ENCODE measurements at places on chromosomes 4 and X.

- DNase-seq = no peak
These were observed 12.7 kb downstream of the ADGRL3 start for GRCh38 chr4:61212788-61213187.

- no peak for DNase-seq
These were observed 57.2 kb downstream of the EGF start for GRCh38 chr4:109969919-109970318.

- peak; percentile 89 for DNase-seq
These were observed at the start of gene MCUB for GRCh38 chr4:109559983-109560686. TSS of gene MCUB (plus strand) at chr4:109560246. CDS start at chr4:109560338, 92 bp downstream.

GRCh38 chr4:138021139-138021830 lies 220.9 kb downstream of the SLC7A11 start:
- no peak for DNase-seq

GRCh38 chr4:59759082-59759825 lies 1440.9 kb upstream of the ADGRL3 start:
- no peak for DNase-seq

DNA sequence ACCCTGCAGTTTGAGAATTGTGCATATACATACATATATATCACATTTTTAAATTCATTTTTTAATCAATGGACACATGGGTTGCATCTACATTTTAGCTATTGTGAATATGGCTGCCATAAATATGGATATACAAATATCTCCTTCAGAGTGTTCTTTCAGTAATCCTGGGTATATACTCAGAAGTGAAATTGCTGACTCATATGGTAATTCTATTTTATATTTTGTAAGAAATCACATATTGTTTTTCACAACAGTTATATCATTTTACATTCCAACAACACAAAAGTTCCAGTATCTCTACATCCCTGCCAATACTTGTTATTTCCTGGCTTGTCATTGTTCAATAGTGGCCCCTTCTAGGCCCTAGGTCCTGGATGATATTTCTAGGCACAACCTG lies 20.6 kb upstream of the HSFX4 start:
- DNase-seq = no peak

GRCh38 chr4:113979148-113979904 lies at the start of gene ARSJ:
TSS of gene ARSJ (minus strand) at chr4:113979647. CDS start at chr4:113978834, 813 bp downstream.
- DNase-seq = peak; percentile 81

GRCh38 chr4:41957634-41958033 lies 22.4 kb downstream of the TMEM33 start:
- DNase-seq = no peak

DNA sequence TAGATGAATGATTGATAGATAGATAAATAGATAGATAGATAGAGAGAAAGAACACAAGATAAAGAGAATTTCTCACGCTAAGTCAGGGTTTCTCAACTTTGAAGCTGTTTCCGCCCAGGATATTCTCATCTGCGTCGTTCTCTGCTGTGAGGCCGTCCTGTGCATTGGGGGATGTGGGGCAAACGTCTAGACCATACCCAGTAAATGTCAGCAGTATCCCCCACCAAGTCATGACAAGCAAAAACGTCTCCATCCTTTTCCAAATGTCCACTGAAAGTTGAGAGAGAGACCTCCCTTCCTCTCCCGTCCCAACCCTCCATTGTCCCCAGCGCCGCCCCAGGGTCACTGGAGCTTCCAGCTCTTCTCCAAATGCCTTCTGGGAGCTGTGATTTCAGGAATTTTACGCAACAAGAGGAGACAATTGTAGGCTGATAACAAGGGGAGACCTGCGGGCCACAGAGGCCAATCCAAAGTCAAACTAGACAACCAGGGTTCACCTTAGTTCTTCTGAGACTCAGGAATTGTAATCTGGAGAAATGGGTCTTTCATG lies 8.9 kb upstream of the CRLF2 start:
- DNase-seq = no peak

- DNase-seq = no peak
These were observed 4.5 kb downstream of the DDX60L start for GRCh38 chr4:168475745-168476144.

GRCh38 chr4:54315561-54316538 lies 86.8 kb downstream of the PDGFRA start:
- DNase-seq = no peak

GRCh38 chr4:1608196-1608820 lies 75.8 kb downstream of the FAM53A start:
- peak; percentile 10 for DNase-seq

GRCh38 chr4:168097161-168097560 lies 4.8 kb downstream of the ANXA10 start:
- DNase-seq = no peak

GRCh38 chr4:97507587-97508245 lies 635.6 kb downstream of the STPG2 start:
- DNase-seq = no peak

- DNase-seq = peak; percentile 80
These were observed 37.8 kb upstream of the PCDH19 start for GRCh38 chrX:100447655-100448397.

- no peak for DNase-seq
These were observed 2.4 kb downstream of the TMEM131L start for GRCh38 chr4:153468587-153468986.

- DNase-seq = peak; percentile 82
These were observed 56.8 kb downstream of the SEPSECS start for GRCh38 chr4:25103418-25103817.

DNA sequence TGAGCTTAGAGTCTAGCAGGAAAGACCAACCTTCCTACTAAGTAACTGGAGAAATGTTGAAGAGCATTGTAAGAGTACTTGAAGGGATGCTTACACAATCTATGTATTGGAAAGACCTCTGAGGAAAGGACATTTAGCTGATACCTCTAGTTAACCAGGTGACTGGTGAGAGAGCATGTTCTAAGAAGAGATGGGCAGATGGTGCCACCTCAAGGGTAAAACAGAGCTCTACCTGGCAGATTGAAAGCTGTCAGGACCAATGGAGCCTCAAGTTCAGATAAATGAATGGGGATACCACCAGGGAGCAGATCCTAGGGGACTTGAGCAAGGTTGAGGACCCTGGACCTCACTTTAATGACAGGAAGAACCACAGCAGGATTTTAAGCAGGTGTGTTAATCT lies 196.4 kb downstream of the QDPR start:
- no peak for DNase-seq

DNA sequence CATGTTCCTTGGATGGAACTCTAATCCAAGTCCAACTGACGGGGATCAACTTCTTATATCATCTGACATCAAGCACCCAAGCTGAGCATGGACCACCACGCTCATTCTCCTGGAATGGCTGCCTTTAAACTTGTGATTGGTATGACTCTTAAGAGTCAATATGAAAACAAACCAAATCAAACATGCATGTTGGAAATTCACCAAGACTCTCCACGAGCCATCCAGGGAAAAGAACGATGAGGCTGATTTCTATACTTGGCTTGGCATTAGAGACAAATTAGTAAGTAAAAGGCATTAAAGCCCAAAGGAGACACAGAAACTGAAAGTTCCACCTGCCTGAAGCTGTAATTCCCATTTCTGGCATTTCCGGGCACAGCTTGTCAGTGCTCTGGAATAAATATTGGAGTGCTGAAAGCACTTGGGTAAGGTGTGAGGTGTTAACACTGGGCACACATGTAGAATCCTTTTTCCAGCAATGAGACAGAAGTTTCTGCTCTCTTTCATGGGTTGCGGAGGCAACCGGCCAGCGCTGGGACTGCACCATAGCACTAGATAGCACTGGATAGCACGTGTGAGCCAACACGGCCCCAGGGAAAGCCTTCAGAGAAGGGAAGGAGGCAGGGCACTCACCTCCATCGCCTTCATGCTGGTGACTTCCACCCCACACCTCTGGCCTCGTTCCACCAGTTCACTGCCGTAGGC lies 42.1 kb upstream of the CENPU start:
- no peak for DNase-seq

- no peak for DNase-seq
These were observed 899.2 kb downstream of the FAT4 start for GRCh38 chr4:126213996-126214395.

DNA sequence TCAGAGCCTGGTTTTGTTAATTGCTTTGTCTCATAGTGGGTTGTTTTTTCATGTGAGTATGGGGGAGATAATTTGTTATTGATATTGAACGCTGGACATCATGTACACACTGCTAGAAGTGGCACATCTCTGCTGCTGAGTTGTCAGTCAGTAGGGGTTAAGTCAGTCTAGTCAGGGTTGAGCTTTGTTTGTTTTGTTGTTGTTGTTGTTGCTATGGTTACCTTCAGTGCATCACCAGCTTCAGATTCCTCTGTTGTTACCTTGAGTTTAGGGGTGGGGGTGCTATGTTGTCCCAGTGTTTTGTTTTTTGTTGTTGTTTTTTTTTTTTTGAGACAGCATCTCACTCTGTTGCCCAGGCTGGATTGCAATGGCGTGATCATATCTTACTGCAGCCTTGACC lies 9.9 kb downstream of the YIPF6 start:
- DNase-seq = no peak

GRCh38 chr4:57104706-57105560 lies 5.3 kb downstream of the IGFBP7 start:
- DNase-seq = no peak

DNA sequence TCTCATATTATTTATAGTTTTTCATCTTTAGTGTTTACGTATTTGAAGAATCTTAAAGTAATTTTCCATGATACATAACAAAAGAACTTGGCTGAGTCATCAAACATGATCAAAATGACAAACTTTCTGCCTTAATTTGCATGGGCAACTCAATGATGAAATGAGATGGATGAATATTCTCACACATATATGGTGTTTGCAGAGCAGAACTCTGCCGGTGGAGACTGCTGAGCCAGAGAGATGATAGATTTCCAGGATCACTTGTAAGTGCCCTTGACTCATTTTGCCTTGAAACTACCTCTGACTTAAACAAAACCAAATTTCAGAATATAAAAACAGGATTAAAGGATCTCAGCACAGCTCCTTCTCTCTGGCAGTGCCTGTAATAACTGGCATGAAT lies 38.2 kb downstream of the TRPC3 start:
- DNase-seq = no peak

GRCh38 chr4:97106161-97106560 lies 1037.1 kb downstream of the STPG2 start:
- DNase-seq = no peak

DNA sequence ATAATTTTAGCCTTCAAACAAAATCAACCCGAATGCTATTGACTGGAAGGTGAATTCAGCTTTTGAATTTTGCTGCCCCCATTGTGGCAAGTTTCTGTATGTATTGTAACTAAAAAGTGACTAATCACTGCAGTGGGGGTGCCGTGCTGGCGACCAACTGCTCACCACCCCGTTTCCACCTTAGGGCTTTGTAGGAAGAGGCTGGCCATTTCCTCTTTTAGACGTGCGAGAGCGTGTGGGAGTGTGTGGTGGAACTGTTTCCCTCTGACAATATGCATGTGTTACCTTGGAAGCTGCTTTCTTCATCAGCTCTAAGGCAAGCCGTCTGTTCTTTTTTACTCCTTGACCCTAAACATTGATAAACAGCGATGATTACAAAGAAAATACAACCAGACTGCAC lies 78.8 kb downstream of the SEL1L3 start:
- no peak for DNase-seq

DNA sequence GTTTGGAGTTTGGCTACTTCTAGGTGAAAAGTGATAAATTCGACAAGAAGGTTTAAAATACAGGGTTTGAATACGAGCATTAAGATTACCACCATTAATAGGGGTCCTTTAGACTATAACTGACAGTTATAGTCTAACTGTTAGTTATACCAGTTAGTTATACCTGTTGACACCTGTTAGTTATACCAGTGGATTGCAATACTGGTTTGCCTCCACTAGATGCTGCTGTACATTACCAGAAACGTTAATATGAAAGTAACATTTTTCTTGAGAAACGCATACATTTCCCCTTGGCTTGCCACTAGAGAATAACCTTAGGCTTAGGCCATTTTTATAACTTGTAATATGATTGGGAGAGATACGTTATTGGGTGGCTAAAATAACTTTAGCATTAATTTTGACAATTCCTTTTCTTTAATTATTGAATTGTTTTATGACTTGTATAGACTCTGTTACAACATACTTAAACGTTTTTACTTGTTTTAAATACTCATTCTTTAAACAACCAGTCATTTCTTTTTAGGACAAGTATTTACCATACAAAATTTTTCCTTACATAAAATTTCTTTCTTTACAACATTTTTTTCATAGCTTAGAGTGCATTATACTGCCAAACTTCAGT lies 911.2 kb downstream of the FSTL5 start:
- no peak for DNase-seq

GRCh38 chr4:172651961-172652360 lies 516.6 kb upstream of the GALNT7 start:
- DNase-seq = no peak

GRCh38 chr4:18039113-18039512 lies 17.6 kb upstream of the LCORL start:
- DNase-seq = no peak

- no peak for DNase-seq
These were observed 107.8 kb upstream of the NKX1-1 start for GRCh38 chr4:1513936-1514483.

GRCh38 chrX:47218920-47219815 lies 687 bp downstream of the CDK16 start:
- DNase-seq = peak; percentile 54

All from right hindlimb (tissue), 1 donor.